Mesothelial cell of epicardium (in vitro differentiated cells): ENCODE measurements at places on chromosomes 11 and 22.
A peak's percentile ranks its signal among the peaks of the same experiment; 100 is the strongest.

- DNase-seq = no peak
Measured at GRCh38 chr11:134283461-134284230, 7.5 kb downstream of the GLB1L3 start.

DNA sequence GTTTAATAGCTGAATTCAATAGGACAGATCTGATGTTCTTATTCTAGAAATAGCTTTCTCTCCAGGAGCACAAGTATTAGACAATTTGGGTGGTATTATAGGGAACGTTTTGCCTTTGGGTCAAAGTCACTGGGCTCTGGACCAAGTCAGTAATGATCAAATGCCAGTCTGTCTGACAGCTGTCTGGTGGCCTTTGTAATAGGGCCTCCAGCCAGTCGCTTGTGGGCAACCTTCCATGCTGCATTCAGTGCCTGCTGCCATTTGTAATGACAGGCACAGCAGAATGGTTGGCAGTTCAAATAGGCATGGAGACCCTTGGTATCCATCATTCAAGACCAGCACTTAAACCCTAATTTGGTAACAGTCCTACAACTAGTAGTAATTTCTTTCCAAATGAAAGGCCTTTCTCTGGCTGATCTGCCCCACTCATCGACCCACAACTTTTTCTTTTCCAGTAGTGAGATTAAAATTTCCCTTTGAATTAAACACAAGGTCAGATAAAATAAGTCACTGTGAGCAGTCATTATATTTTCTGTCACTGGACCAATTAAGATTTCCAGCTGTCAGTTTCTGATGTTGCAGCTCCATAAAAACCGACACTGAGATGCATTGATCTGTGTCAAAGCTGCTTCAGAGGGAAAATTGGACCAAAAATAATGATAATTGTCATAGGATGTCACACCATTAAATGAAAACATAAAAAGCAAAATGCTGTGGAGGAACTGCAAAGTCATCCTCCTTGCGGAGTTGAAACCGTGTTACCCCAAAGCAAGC is 1038.1 kb downstream of the LRRC4C start:
- DNase-seq = no peak

- no peak for DNase-seq
Measured at GRCh38 chr11:111561791-111562325, 21.3 kb downstream of the LAYN start.

DNA sequence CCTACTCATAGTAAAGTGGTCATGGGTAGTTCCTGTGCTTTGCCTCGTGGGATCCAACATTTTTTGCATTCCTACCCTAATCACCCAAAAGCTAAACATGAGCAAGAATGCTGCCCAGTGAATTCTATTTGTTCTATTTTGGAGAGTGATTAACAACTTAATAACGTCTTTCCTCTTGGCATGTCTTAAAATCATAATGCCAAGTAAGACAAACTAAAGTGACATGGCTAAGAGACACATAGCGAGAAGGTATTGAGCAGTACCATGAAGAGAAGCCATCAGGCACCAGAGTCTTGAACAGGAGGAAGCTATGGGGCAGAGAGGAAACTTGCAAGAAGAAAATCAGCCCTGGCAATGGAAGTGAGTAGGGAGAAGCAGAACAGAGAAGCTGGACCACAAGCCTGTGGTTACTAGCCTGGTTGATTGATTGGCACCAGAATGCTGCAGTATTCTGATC is 32.0 kb downstream of the EXPH5 start:
- DNase-seq = no peak

DNA sequence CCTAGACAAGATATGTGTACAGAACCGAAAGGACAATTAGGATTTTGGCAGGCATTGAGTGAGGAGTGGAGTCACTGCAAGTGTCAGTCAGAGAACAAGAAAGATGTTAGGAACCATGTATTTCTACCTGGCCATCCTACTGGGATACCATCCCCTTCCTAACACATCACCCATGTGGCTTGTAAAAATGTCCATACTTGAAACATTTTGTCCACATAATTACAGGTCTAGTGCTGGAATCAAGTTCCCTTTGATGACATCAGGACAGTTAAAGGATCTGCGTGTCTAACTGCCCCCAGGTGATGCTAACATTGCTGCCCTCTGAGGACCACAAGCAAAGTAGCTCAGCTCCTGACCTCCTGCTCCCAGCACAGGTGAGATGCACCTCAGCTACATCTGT is 31.9 kb upstream of the GGTLC2 start:
- DNase-seq = no peak

- DNase-seq = no peak
Measured at GRCh38 chr22:47388331-47388730, 625.9 kb downstream of the TBC1D22A start.

DNA sequence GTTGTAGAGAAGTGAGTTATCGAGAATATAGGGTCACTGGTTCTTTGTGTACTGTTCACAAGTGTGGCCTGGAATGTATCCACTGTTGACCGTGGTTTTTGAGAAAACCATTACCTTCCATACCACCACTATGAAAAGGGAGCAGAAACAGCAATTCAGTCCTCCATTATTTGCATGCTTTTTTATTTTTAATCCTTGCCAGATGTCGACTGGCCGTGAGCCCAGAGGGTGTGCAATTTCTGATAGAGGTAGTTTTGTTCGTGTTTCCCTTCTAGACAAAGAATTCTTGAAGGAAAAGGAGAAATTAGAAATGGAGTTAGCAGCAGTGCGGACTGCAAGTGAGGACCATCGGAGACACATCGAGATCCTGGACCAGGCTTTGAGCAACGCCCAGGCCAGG is 81.7 kb downstream of the AMOTL1 start:
- no peak for DNase-seq

GRCh38 chr11:101909087-101909486 is 5.7 kb upstream of the CEP126 start:
- no peak for DNase-seq

DNA sequence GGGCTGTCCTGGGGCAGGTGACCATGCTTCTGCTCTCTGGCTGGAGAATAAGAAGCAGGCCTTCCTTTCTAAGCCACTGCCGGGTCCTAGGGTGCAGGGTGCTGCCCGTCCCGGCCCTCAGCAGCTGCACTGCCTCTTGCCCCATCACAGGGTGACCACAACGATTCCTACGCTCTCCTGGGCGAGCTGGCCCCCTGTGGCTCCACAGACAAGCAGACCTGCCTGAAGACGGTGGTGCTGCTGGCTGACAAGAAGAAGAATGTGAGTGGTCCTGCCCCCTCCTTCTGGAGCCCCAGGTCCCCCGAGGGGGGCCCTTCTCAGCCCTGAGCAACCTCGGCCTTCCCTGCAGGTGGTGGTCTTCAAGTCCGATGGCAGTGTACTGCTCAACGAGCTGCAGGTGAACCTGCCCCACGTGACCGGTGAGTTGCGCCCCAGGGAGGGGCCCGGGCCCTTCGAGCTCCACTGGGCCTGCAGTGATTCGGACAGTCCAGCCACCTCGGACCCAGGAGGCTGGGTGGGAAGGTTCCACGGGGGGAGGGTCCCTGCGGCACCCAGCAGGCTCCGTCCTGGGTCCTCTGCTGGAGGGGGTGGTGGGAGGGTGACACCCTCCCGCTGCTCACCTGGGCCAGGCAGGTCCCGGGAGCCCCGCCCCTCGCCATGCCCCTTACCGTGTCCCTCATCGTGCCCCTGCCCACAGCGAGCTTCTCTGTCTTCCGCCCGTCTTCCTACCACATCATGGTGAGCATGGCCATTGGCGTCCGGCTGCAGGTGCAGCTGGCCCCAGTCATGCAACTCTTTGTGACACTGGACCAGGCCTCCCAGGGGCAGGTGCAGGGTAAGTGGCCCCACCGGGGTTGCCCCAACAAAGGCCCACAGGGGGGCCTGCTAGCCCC is 8.3 kb downstream of the MUC2 start:
- peak; percentile 36 for DNase-seq
